ENCODE measurements at places on chromosomes 7 and 10.

DNA sequence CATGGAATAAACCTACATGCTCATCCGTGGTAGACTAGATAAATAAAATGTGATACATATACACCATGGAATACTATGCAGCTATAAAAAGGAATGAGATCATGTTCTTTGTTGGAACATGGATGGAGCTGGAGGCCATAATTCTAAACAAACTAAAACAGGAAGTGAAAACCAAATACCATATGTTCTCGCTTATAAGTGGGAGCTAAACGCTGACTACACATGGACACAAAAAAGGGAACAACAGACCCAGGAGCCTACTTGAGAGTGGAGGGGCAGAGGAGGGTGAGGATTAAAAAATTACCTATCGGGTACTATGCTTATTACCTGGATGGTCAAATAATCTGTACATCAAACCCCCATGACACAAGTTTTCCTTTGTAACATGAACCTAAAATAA is 68.7 kb upstream of the SEC61G start:
- DNase-seq: no peak

DNA sequence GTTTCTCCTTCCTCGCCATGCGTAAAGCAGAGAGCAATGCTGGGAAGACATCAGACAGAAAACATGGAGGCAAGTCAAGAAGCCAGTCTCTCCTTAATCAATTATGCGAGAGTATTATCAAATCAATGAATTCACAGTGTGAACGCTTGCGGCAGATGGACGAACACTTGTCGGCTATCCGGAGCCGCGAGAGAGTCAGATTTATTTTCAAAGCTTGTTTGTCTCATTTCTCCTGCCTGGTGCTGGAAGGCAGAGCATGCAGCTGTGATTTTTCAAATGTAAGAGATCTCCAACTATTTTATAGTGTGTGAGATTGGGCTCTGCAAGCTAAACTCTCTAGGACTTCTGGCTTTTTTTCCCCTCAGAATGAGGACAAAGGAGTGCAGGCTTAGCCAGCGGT is 252.3 kb downstream of the SNX10 start:
- DNase-seq: no peak

DNA sequence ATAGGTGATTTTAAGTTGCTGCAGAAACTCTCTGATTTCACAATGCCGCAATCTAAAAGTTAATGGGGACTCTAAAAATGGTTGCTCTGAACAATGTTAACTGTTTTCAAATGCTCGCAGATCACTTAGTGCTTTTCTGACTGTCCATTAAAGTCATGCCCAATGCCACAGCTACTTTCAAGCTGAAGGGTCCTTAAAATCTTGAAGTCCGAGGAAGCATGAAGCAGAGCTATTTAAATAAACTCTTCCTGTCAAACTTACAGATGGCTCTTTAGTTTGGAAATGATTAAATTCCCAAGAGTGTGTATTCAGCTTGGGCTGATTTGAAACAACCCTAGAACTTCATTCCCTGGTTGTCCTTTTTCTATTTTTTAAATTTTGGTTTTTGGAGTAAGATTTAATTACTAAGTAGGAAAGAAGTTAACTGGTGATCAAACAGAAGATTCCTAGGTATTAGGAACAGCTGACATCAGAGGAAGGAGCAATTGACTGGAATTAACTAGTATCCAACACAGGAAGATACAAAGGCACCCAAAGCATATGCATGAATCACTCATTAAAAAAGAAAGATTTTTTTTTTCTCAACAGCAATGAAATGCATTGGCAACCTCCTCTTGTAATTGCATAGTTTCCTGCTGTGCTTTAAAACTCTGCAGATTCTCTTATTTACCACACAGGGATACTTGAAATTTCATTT is 105.1 kb downstream of the NRP1 start:
- no peak for DNase-seq

DNA sequence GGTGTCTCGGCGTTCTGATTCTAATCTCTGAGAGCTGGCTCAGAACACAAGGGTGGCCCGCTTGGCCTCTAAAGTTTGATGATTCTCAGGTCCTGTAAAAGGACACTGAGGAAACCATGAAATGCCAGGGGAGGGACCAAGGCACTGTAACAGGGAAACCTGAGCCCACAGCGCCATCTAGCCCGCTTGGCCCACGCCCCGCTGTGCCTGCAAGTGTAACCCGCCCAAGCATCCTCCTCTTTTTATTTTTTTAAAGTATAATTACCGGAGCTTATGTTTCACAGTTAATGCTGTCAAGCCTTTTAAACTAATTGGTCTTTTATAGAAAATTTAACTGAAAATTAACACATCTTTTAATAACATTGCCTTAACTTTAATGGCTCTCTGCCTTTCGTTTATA is 734.7 kb downstream of the KCNMA1 start:
- no peak for DNase-seq

- no peak for DNase-seq
These were observed 251.6 kb downstream of the GATA3 start for GRCh38 chr10:8305876-8306652.

- DNase-seq: no peak
These were observed 20.3 kb upstream of the TIAL1 start for GRCh38 chr10:119616882-119617570.

- DNase-seq: no peak
These were observed 17.7 kb downstream of the ABCA13 start for GRCh38 chr7:48188776-48189520.

DNA sequence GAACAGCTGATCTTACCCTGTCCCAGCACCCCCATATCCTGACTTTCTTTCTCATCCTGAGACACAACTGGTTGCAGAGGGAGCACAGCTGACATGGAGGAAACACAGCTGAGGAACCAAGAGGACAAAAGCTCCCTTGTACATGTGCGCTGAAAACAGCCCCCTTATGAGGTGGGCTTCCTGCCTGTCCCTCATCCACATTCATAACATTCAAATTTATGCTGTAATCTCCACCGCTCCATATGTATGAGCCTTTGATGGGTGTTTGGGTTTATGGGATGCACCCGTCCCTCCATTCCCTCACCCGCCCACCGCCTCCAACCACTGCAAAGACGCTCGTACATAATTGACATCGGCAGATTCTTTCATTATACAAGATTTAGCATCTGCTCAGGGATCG is 49.6 kb upstream of the BTRC start:
- no peak for DNase-seq

- DNase-seq: no peak
These were observed 68.2 kb upstream of the AHR start for GRCh38 chr7:17230099-17230807.

- no peak for DNase-seq
These were observed 16.6 kb upstream of the RET start for GRCh38 chr10:43060291-43060690.
